ENCODE measurements at places on chromosomes 3 and 15.

GRCh38 chr3:117226932-117227331, 517.4 kb downstream of the TUSC7 start:
- H3K4me1 ChIP-seq = peaks cover 5% of the 10 kb centered on the region
- DNase-seq = no peak
- H3K36me3 ChIP-seq = no peaks in the 10 kb centered on the region

DNA sequence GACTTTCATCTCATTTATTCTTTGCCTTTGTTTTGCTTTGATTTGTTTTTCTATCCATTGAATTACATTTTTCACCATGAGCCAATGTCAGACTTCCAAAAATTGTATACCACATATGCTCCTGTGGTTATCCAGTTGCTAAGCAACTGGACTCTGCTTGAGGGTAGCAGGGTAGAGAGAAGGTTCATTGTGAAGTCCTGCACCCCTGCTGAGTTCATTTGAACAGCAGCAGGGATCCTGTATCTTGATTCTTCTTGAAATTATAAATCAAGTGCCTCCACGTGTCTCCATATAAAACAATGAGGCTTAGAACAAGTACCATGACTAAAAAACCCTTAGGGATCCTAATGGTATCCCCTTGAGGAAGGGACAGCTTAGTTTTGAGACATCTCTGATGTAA, 449.3 kb downstream of the ROBO2 start:
- no peak overlapping the region for H3K4me3 ChIP-seq
- no peak overlapping the region for H3K27ac ChIP-seq
- no peaks in the 10 kb centered on the region for H3K27me3 ChIP-seq

- H3K27me3 ChIP-seq = no peaks in the 10 kb centered on the region
- no peak for DNase-seq
- H3K4me3 ChIP-seq = no peak overlapping the region
Observed at GRCh38 chr3:24264748-24265158, 229.9 kb downstream of the THRB start.

DNA sequence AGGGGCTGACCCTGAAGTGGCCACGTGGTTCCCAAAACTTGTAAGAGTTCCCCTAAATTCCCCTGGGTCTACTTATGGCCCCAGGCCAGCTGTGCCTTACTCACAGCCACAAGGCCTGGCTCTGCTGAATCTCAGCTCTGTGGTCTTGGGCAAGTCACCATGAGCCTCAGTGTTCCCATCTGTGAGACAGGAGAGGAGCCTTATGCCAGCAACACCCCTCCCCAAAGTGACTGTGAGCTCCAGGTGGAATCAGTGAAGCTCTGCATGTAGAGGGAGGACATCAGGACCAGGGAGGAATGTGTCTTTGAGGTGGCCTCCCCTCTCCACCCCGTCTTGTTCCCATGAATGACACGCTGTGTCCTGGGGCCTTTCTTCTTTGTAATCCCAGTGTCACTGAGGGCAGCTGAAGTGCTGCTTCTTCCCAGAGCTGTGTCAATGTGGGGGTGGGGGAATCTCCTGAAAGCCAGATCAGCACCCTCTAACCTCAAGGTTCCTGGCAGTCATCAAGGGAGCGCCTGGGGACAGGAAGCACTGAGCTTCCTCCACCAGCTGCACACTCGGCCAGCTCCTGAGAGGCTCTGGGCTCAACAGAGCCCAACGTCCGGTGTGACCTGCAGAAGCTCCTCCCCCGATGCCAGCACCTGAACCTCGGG, 258.9 kb downstream of the UACA start:
- peak; percentile 77 for DNase-seq
- H3K36me3 ChIP-seq = no peaks in the 10 kb centered on the region
- no peak overlapping the region for H3K4me3 ChIP-seq
- H3K27me3 ChIP-seq = no peaks in the 10 kb centered on the region

DNA sequence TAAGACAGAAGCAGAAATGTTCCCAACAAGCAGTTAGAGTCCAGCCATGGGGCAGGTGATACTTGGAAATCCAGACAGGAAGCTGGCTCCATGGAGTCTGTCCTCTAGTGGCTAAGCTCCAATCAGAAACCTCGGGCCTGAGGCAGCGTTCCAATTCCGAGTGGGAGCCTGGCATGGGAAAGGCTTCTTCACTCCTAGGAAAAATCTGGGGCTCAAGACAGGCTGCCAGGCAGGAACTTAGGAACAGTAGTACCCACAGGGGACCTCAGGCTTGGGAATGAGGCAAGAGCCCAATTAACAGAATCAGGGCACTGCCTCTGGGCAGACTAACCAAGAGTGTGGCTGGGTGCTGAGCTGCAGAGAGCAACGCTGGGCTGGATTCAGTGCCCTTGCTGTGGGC, 6.2 kb upstream of the ATP13A4 start:
- DNase-seq = no peak
- no peak overlapping the region for H3K4me3 ChIP-seq
- no peaks in the 10 kb centered on the region for H3K36me3 ChIP-seq

GRCh38 chr3:18752273-18752934, 327.3 kb upstream of the SATB1 start:
- DNase-seq = no peak
- no peak overlapping the region for H3K27ac ChIP-seq
- no peaks in the 10 kb centered on the region for H3K4me1 ChIP-seq
- no peaks in the 10 kb centered on the region for H3K36me3 ChIP-seq

DNA sequence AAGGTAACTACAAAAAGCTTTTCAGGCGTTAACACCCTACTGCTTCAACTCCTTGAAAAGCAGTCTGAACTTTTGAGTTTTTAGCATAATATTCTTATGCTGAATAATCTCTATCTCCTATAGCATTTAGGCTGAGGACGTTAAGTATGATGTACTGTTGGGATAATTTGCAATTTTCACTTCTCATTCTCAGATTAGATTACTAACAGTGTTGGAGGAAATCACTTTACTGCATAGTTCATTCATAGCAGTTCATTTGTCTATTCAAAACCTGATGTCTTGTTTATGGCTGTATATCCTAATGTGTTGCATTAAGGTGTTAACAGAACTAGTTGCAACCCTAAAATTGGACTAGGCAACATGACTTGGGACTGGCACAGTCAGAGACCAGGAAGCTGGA, 983.1 kb downstream of the FHIT start:
- H3K4me3 ChIP-seq = no peak overlapping the region
- no peak for DNase-seq
- H3K36me3 ChIP-seq = no peaks in the 10 kb centered on the region
- no peaks in the 10 kb centered on the region for H3K27me3 ChIP-seq
- H3K4me1 ChIP-seq = no peaks in the 10 kb centered on the region
- H3K27ac ChIP-seq = no peak overlapping the region

DNA sequence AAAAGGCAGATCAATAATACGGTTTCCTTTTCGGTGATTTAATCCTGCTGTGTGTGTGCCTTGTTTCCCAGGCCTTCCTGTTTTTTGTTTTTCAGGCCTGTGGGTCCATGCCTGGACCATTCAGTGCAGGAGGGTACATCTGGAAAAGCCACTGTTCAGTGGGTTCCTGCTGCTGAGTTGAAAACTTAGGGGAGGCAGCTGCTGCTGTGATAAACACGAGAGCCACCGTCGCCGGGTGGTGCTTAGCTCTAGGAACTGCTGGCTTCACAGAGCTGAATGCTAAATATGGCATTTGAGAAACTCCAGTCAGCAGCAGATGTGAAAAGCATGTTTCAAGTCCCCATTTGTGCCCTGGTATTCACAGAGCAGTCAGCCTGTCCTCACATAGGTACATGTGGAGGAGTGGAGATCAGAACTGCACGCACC, 44.0 kb downstream of the SYNM start:
- DNase-seq = no peak
- no peaks in the 10 kb centered on the region for H3K4me1 ChIP-seq
- H3K4me3 ChIP-seq = no peak overlapping the region
- H3K36me3 ChIP-seq = no peaks in the 10 kb centered on the region
- no peak overlapping the region for H3K27ac ChIP-seq
- no peaks in the 10 kb centered on the region for H3K27me3 ChIP-seq

DNA sequence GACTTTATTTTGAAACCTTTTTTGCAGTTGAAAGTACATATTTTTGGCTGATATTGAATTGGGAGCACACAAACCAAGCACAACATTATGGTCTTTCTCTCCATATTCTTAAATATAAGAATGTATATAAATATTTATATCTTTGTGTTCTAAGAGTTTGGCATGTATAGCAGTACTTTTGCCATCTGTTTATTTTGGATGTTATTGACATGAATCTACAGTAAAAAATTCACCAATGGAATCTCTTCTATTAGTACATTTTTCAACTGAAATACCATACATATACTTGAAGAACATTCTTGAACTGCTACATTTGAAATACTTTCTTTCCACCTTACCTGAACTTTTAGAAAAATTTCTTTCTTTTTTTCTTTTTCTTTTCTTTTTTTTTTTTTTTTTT, 109.2 kb upstream of the STRIT1 start:
- no peaks in the 10 kb centered on the region for H3K4me1 ChIP-seq
- DNase-seq = no peak
- H3K27ac ChIP-seq = no peak overlapping the region
- H3K36me3 ChIP-seq = no peaks in the 10 kb centered on the region
- H3K27me3 ChIP-seq = no peaks in the 10 kb centered on the region

DNA sequence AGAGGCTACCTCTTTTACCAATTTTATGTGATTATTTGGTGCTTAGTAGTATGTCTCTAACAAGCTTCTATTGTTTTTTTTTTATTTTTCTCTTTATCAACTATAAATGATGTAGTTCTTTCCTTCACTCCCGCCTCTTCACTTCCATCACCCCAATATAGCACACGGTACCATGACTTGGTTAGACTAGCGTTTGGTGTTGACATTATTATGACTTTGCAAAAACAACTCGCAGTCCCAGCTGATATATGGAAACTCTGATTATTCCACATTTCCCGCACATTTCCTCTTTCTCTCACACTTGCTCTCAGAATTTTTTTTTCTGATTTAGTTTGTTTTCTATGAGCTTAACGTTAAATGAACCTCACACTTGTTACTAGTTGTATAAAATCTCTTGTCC, 162.2 kb downstream of the GREM1 start:
- DNase-seq = no peak
- no peak overlapping the region for H3K4me3 ChIP-seq
- no peaks in the 10 kb centered on the region for H3K4me1 ChIP-seq
- no peaks in the 10 kb centered on the region for H3K36me3 ChIP-seq
- H3K27ac ChIP-seq = no peak overlapping the region

DNA sequence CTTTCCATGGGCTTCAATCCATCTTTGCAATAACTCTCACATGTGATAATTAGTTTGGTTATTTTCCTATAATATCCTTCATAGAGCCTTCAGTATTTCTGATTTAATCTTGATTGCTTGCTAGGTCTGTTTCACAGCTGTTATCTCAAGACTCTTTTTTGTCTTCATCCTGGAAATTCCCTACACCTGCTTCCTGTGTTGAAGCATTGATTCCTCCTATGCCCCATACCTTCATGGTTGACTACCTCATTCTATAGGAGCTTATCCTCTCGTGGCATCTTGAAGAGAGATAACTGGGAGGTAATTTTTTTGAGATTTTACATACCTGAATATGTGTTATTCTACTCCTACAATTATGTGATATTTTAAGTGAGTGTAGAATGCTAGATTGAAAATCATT, 26.7 kb downstream of the PIK3CA start:
- H3K4me1 ChIP-seq = peaks cover 30% of the 10 kb centered on the region
- no peaks in the 10 kb centered on the region for H3K36me3 ChIP-seq
- H3K27ac ChIP-seq = no peak overlapping the region
- no peaks in the 10 kb centered on the region for H3K27me3 ChIP-seq
- no peak for DNase-seq
- H3K4me3 ChIP-seq = no peak overlapping the region

DNA sequence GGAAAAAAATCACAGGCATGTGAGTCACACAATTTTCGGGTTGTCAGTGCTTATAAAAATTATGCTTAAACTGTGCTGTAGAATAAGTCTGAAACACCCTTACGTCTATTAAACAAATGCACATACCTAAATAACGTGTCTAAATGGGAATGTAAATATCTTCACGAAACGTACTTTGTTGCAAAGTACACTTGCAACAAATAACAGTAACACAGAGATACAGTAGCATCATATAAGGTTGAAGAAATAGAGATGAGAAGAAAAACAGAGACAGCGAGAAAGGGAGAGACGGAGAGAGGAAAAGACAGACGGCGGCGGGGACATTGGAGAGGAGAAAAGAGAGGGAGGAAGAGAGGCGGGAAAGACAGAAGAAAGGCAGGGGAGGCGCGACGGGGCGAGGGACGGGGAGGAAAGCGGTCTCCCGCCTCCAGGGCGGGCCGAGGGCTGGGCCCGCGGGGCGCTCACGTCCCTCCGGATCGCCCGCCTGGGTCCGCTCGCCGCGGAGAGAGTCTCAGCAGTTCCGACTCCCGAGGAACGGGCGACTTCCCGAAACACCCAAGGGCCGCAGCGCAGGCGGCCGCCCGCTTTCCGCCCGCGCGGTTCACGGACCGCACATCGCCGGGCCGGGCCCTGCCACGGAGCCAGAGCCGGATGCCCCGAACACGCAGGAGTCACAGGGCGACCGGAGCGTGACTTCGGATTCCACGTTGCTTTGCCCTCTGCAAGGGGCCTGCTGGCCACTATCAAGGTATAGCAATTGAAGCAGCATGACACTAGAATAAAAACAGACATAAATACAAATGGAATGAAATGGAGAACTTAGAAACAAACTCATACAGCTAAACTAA, 153.4 kb downstream of the LMLN start:
- H3K27ac ChIP-seq = no peak overlapping the region
- no peaks in the 10 kb centered on the region for H3K4me1 ChIP-seq
- H3K27me3 ChIP-seq = peaks cover 50% of the 10 kb centered on the region
- DNase-seq = peak; percentile 8
- H3K36me3 ChIP-seq = no peaks in the 10 kb centered on the region
- H3K4me3 ChIP-seq = no peak overlapping the region

GRCh38 chr15:90579213-90579612, 49.5 kb downstream of the CRTC3 start:
- DNase-seq = no peak
- H3K4me3 ChIP-seq = no peak overlapping the region
- H3K27ac ChIP-seq = no peak overlapping the region
- no peaks in the 10 kb centered on the region for H3K27me3 ChIP-seq

DNA sequence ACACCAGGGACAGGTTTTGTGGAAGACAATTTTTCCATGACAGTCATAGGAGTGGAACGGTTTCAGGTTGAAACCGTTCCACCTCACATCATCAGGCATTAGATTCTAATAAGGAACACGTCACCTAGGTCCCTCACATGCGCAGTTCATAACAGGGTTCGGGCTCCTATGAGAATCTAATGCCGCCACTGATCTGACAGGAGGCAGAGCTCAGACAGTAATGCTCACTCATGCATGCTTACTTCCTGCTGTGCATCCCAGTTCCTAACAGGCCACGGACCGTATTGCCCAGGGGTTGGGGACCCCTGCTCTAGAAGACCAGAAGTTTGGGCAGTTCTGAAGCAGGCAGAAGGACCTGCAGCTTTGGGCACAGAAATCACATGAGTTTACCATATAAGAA, 61.5 kb downstream of the MYO1E start:
- H3K27me3 ChIP-seq = no peaks in the 10 kb centered on the region
- no peak overlapping the region for H3K27ac ChIP-seq
- H3K4me1 ChIP-seq = peaks cover 5% of the 10 kb centered on the region
- no peak overlapping the region for H3K4me3 ChIP-seq
- H3K36me3 ChIP-seq = no peaks in the 10 kb centered on the region

DNA sequence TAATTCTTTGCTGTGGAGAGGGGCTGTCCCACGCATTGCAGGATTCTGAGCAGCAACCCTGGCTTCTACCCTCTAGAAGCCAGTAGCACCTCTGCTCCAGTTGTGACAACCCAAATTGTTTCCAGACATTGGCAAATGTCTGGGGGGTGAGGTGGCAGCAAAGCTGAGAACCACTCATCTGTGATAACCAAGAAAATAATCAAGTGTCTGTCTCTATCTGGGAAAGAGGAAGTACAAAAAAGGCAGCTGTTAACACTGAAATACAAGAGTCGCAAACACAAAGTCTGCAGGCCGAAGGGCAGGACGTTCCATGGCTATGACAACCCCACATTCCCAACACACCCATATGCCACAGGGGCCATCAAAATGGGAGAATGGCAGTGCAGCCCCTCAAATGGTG, 42.2 kb upstream of the GNB5 start:
- H3K27me3 ChIP-seq = no peaks in the 10 kb centered on the region
- DNase-seq = no peak
- no peak overlapping the region for H3K27ac ChIP-seq
- H3K4me3 ChIP-seq = no peak overlapping the region

All from adrenal gland (tissue), 19 donors.